Fibroblast of lung (primary cell): ENCODE measurements at places on chromosomes 12 and 14.

DNA sequence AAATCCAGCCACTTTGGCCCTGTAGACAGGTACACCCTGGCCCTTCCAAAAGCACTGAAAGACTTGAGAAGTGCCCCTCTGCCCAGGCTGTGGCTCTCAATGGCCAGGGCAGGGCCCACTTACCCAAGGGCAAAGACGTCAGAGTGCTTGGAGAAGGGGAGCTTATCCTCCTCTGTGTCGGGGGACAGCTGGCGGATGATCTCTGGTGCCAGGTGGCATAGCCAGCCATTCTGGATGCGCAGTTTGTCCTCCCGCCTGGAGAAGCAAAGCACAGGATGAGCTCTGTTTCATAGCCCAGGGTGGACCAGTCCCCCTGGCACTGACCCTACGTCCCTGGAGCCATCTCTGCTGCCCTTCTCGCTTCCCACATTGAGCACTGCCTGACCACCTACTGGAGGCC is 114.9 kb upstream of the NOS1 start:
- DNase-seq = no peak

- DNase-seq = no peak
Observed at GRCh38 chr14:102927878-102928411, 5.5 kb downstream of the AMN start.

GRCh38 chr12:39372929-39373328 is 70.0 kb downstream of the KIF21A start:
- no peak for DNase-seq

DNA sequence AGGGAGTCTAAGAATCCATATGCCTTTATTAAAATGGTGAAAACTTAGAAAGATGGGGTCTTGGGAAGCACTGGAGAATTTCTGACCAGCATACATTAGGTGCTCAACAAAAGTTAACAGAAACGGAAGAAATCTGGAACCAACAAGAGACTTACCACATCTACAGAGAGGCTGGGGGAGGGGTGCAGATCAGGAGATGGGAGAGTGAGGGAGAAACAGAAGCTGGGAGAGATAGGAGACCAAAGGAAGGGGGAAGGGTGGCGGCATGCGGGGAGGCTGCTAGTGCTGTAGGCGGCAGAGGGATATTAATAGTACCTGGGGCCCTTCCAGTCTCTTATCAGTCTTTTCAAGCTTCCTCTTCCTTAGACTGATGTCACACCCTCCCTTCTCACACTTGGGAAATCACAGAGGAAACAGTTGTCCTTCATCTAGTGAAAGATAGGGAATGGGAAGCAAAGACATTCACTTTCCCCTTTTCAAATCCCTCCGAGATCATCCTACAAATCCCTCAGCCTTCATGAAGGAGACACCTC is 18.1 kb downstream of the ZBTB39 start:
- no peak for DNase-seq

- DNase-seq = peak; percentile 81
Observed at GRCh38 chr12:95173392-95174251, 43.6 kb downstream of the FGD6 start.

DNA sequence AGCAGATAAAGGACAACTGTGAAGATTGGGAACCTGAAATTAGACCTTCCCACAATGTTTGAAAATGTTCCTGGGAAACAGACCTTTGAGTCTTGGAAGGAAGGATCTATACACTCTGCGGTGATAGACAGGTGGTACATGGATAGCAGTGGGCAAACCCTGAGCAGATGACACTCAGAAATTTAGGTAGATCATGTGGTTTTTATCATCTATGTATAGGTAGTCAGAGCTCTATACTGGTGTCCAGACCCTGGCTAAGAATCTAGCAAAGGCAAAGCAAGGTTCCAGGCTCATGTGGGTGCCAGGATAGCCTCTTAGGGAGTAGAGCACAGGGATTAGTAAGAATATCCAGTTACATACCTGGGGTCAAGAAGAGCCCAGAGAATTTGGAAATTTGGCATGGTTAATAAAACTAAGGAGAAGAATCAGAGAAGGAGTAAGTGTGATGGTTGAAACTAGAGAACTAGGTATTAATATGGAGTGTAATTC is 331.2 kb upstream of the FBXO33 start:
- no peak for DNase-seq

- no peak for DNase-seq
Observed at GRCh38 chr14:104121142-104121541, 17.2 kb upstream of the KIF26A start.

DNA sequence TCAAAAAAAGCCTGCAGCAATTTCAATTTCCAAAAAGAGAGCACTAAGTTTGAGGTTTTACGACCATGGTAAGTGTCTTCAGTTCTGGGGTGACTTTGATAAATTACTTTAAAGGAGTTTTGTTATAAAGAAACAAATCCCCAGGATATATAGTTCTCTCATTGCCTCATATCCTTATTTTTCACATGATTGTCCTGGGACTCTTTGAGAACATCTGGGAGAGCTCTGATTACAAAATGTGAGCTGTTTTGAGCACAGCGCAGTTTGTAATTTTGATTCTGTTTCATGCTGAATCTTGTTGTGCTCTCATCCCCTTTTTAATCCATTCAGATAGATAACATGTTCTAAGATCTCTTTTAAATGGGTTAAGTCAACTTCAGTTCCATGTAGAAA is 67.7 kb upstream of the DCN start:
- no peak for DNase-seq

- DNase-seq = peak; percentile 91
Observed at GRCh38 chr14:103721334-103722120, 5.9 kb downstream of the ZFYVE21 start.

DNA sequence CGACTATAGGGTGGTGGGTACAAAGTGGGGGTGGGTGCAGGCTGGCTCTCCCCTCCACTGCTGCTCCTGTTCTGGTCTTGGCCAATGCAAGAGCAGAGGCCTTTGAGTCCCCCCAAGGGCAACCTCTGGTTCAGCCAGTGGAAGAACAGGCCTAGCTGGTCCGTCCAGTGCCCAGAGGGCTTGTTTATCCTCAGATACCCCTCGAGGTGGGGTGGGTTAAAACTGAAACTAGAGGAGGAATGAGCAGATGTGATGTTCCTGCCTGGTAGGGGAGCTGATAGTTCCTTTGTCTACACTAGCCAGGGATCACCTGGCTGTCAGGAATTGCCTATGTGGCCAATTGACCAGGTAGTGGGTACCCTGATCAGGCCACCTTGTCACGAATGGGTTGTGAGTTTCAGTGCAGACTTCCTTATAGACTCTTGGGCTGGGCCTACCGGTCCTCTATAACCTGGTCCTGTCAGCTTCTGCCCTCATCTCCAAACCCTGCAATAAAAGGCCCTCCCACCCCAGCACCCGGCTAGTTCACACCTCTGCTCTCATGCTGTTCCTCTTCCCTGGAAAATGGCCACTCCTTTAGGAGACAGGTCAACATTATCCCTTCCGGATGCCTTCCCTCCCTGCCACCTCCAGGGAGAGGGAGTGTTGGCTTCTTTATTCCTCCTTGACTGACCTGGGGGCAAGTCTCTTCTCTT is 10.7 kb upstream of the HSP90AA1 start:
- no peak for DNase-seq

- no peak for DNase-seq
Observed at GRCh38 chr14:99808154-99808505, 14.9 kb downstream of the EML1 start.

DNA sequence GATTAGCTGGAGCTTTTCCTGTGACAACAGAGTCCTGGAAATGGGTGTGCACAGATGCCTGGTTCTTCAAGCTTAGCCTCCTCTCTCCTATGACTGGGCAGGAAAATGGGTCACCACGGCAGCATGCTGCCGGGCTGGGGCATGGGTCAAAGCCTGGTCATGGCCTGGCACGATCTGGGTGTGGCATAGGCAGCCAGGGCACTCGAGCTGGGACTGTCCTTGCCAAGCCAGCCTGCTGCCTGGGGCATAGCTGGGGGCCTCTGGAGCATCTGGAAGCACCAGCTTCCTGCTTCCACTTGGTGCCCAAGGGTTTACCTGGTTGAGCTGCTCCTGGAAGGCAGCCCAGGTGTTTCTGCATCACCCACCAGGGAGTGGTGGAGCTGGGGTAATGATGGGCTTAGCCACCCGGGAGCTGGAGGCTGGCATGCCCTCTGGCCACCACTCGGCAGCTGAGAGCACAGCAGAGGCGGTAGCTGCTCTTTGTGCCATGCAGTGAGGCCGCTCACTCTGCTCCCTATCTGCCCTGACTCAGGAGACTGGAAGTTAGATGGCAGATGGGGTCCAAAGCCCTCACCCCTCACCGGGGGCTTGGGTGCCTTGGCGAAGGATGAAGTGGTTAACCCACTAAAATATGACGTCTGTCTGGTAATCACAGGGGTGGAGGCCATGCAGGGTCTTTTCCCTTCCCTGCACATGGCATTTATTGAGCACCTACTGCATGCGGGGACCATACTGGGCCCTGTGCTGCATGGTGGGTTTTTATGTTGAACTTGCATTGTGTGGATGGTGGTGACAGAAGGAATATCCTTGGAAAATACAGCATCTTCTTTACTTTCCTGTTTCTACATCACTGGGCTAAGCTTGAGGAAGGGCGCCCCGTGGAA is 1.7 kb downstream of the OTUB2 start:
- no peak for DNase-seq
